NCI-H2081 treated with DMSO at 0.1 percent for 48 hours (cell line): ENCODE measurements at places on chromosomes 16 and 17.

- no peak for DNase-seq
Measured at GRCh38 chr17:61458421-61459141, 6.4 kb downstream of the TBX4 start.

GRCh38 chr16:11913425-11914079, 2.2 kb downstream of the GSPT1 start:
- DNase-seq: no peak

- DNase-seq: no peak
Measured at GRCh38 chr17:11305524-11305923, 64.5 kb downstream of the SHISA6 start.

- peak; percentile 46 for DNase-seq
Measured at GRCh38 chr17:35063514-35064223, at the start of gene RFFL. Gene RFFL (minus strand): TSS chr17:35063707. CDS start chr17:35026553, 37,154 bp downstream.

DNA sequence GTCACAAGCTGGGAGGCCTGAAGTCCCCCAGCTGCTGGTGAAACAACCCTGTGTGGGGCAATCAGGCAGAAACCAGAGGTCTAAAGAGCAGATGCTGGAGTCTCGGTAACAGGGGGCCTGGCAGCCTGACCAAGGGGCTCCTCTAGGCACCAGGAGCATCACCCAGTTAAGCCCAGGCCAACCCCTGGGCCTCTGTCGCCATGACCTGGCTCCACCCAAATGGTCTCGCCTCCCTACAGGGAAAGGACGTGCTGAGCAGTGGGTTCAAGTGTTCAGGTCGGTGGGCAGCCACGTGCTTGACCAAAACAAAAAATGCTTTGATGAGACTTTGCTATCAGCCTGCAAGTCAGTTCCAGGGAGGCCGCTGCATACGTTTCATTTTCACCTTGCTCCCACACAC, 240.3 kb downstream of the ZNF423 start:
- no peak for DNase-seq

DNA sequence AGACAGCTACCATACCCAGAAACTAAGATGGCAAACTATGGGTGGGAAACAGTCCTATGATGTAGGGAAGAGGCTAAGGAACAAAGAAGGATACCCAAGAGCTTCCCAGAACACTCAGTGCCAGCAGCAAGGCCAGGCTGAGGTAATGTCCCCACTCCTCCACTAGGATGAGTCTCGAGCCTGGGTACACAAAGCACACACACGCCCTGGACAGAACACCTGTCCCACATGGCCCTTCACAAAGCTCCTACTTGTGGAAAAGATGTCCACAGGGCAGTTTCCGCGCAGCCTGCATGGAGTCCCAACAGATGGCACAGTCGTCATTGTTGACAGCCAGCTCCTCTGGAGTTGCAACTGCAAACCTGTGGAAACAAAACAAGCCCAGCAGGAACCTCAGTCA, 23.9 kb downstream of the AMFR start:
- DNase-seq: no peak
